ENCODE measurements at places on chromosomes 16 and 17.

DNA sequence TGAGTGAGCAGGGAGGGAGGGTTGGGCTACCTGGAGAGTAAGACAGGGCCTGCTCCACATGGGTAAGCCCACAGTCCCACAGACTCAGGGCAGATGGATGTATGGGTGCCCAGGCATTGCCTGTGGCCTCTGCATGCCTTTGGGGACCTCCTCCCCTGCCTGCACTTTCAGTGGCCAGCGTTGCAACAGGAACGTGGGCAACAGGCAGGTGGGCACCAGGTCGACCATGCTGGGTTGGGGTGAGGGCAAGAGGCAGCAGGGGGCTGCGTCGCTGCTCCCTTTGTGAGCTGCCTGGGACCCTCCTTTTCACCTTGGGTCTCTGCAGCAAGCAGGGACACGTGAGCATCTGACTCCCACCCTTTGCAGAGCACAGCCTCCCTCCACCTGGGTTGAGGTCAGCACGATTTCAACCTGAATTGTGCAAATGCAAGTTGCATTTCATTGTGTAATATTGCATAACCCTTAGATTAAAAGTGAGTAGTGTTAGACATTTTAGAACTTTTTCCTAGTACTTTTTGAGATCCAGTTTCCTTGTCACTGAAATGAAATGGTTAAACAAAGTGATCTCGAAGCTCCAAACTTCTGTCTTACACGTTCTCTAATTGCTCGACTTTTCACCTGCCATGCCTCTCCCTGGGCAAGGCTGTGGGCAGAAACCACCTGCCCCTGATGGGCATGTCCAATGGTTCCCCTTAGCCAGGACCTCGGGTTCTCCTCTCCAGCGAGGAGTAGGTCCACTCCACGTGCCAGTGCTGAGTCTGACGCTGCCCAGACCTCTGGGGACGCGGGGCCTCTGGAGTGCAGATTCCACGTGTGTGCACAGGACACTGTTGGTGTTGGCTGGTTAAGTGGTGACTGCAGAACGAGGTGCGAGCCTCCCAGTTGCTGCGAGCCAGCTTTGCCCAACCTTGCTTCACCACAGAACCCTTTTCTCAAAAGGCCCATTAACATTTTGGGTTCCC is 32.9 kb upstream of the IL17C start:
- DNase-seq, result no peak

GRCh38 chr16:69514356-69514755 is 51.4 kb upstream of the NFAT5 start:
- DNase-seq, result peak; percentile 34

GRCh38 chr17:60846175-60846574 is 168.5 kb downstream of the BCAS3 start:
- no peak for DNase-seq

- no peak for DNase-seq
Measured at GRCh38 chr17:34990921-34991365, 10.6 kb downstream of the LIG3 start.

DNA sequence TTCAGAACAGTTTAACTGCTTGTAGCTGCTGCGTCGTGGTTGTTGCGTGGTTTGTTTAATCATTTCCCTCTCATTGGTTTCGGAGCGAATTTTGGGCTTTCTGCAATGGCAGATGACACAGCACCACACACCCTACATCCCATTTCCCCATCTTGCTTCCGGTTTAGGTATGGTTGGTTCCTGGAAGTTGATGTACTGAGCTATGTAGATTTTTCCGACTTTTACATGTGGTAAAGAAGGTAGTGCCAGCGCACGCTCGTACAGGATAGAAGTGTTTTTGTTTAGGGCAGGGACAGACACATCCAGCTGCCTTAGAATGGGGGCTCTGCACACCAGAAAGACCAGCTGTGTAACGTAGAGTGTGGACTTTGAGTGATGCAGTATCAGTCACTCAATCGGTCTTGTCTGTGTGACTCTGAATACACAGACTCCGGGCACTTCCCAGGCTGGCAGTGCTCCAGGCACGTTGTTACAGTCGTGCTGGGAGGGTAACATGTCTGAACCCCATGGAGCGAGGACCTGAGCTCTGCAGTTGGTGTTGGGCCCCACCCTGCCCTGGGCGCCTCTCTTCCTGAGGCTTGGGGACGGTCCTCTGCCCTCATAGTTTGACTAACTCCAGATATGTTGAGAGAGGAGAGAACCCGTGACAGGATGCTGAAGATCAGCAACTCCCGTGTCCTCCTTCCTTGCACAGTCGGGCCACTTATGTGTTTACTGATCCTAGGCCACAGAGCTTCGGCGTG is 172.0 kb upstream of the CHMP6 start:
- no peak for DNase-seq

DNA sequence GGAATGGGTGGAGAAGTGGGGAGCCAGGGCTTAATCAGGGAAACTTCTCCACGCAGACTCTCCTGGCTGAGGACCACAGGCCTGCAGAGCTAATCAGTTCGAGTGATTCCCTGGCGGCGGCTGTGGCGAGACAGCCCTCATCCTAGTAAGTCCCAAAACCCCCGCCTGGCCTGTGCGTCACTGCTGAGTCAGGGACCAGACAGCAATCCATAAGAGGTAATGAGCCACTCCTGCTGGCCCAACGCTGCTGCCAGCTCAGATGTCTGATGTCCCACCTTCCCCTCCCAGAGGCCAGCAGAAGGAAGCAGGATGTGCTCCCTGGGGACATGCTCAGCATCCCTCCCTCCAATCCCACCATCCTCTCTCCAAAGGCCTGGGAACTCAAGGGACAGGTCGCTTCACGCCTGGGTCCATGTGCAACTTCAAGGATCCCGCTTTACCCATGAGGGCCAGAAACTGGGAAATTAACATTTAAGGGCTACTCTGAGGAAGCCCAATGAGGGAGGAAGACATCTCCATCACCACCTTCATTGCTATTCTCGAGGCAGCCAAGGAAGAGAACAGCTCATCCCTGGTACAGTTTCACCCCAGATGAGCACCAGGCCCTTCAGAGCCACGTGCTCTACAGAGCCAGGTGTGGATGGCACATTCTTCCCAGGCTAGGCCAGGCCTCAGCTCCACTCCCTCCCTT is 7.9 kb downstream of the ACLY start:
- DNase-seq, result peak; percentile 99

DNA sequence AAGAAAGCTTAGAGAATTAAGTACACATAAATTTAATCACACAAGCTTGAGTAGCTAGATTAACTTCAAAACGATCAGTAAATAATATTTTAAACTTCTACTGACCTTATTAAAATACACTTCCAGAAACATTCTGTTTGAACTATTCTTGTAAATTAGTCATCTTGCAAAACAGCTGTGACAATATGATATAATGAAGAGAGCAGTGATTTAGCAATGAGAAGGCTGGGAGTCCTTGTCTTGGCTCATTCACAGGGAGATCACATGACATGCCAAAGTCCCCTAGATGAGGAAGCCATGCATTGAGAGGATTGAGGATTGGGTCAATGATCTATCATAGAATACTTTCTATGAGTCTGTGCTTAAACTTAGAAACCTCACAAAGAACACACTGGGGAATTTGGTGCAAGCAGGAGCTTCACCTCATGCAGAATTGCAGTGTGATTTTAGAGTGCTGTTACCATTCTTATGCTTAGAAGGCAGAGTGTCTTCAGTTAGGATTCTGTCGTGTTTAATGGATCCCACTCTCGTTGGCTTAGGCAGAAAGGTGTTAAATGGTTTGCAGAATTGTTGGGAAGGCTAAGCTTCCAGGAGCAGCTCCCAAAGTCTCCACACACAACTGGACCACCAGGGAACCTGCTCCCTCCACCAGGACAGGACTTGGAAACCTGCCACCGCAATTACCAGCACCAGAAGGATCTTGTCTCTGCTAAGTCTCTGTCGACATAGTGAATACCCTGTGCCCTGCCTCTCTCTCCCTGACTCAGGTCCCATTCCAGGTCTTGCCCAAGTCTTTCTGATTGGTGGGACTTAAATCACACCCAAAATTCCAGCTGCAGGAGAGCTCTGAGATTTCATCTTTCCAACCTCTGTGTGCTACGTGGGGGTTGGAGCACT is 87.1 kb downstream of the USP22 start:
- DNase-seq, result peak; percentile 57

DNA sequence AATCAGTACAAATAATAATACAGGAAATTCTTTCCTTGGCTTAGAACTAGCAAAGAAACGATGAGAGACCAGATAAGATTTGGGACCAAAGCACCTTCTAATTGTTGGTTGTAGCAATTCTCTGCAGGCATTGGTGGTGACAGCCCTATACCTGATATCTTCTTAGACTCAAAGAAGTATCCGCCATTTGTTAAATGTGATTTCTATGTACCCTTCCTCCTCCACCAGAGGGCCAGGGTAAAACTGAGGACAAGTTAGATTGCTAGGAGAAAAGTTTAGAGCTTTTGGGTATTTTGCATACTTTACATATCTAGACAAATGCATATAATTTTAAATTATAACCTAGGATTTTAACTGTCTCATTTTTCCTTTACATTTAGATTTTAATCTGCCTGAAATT is 304.3 kb downstream of the HS3ST4 start:
- DNase-seq, result no peak

DNA sequence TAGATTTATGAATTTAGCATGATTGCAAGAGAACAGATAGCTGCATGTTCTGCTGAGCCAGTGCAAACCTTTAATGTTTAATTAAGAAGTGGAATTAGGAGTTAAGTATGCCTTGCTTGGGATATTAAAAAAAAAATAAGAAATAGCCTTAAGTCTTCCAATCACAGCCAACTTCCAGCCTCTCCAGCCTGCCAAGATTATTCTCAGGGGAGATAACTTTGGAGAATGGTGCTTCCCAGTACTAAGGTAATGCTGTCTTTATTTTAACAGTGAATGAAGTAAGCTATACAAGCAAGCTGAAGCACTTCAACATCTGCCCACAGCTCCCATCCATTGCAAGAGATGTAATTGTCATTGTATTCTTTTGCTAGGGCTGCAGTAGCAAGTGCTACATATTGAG is 389.5 kb upstream of the ASIC2 start:
- DNase-seq, result no peak

- DNase-seq, result no peak
Measured at GRCh38 chr17:8345052-8345690, 5.5 kb downstream of the ODF4 start.

DNA sequence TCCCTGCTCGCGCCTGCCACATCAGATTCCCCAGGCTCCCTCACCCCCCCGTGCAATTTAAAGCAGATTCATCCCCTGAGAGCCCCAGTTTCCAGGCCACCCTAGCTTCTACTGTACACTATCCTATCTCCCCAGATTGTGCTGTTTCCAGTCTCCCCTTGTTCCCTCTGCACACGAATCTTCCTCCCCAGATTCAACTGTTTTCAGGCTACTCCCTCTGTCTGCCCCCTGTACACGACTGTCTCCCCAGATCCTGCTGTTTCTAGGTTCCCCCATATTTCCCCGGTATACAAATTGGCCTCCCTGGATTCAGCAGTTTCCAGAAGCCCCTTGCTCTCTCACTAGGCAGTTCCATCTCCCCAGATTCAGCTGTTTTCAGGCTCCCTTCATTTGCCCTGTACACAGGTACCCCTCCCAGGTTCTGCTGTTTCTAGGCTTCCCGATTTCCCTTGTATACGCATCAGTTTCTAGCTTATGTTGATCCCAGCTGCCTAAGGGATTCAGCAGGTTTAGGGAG is 22.9 kb downstream of the COPZ2 start:
- no peak for DNase-seq

DNA sequence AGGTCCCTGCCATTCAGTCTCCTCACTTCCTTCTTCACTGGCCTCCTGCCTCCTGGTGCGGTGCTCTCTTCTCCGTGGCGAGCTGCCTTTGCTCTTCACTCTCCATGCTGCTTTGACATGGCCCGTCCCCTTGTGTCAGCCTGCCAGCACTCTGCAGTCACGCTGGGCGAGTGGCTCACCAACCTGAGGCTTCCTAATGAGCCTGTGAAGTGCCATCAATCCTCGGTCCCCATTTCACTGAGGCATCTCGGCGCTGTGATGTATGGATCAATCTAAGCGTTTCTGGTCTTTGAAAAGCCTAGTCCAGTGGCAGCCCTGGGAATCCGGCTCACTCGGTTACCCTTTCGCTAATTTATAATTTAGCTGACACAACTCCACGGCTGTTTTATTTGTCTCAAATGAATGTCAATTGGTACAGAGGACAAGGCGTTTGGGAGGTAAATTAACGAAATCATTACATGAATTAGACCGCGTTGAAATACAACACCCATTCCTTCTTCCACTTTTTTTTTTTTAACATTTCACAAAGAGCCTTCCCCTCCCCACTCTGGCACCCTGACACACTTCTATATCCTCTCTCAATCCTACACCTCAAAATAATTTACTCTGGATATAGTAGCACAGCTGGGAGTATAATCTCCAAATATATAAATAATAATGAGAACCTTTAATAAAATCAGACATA is 610.7 kb downstream of the TMEM114 start:
- DNase-seq, result no peak

- DNase-seq, result peak; percentile 57
Measured at GRCh38 chr17:51289696-51290111, 29.4 kb downstream of the UTP18 start.

DNA sequence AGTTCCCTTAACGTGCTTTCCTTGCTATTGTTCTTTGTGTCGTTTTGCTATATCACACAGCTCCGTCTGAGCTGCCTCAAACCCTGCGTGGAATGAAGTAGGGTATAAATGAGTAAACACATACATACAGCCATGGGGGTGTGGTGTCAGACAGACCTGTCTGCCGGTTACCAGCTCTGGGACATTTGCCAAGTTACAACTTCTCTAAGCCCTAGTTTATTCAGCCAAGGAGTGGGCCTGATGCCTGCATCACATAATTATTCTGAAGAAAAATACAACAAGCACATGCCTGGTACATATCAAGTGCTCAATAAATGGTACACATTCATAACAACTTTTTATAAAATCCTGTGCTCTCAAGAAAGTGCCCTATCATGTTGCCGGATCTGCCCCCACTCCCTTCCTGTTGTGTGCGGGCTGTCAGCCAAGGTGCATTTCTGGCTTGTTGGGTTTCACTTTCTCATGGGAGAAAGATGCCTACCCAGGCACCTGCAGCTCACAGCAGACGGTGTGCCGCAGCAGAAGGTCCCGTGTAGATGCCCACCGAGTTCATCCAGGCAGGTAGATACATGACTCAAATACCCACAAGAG is 30.5 kb downstream of the SMPD3 start:
- no peak for DNase-seq

- DNase-seq, result no peak
Measured at GRCh38 chr17:41126412-41126811, 2.4 kb upstream of the KRTAP4-12 start.

DNA sequence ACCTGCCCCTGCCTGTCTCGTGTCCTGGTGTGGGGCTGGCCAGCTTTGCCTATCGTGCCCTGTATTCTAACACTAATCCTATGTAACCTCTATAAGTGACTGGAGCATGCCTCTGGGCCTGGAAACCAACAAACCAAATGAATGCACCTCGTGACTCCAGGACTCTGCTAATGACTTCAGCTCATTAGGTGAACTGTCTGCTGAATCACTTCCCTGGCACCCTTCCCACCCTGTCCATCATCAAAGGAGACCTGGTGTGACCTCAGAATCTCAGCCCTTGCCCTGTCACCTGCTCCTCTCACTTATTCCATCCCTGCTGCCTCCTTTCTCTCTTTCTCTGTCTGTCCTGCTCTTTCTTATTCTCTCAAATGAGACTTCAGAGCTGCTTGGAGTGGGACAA is 322.4 kb downstream of the CBLN1 start:
- peak; percentile 9 for DNase-seq

- no peak for DNase-seq
Measured at GRCh38 chr17:9226794-9227135, 205.5 kb downstream of the NTN1 start.

Data from EH (cell line).